ENCODE measurements at places on chromosomes 7 and 10.

- DNase-seq: no peak
Measured at GRCh38 chr7:132650498-132650897, 74.2 kb upstream of the PLXNA4 start.

DNA sequence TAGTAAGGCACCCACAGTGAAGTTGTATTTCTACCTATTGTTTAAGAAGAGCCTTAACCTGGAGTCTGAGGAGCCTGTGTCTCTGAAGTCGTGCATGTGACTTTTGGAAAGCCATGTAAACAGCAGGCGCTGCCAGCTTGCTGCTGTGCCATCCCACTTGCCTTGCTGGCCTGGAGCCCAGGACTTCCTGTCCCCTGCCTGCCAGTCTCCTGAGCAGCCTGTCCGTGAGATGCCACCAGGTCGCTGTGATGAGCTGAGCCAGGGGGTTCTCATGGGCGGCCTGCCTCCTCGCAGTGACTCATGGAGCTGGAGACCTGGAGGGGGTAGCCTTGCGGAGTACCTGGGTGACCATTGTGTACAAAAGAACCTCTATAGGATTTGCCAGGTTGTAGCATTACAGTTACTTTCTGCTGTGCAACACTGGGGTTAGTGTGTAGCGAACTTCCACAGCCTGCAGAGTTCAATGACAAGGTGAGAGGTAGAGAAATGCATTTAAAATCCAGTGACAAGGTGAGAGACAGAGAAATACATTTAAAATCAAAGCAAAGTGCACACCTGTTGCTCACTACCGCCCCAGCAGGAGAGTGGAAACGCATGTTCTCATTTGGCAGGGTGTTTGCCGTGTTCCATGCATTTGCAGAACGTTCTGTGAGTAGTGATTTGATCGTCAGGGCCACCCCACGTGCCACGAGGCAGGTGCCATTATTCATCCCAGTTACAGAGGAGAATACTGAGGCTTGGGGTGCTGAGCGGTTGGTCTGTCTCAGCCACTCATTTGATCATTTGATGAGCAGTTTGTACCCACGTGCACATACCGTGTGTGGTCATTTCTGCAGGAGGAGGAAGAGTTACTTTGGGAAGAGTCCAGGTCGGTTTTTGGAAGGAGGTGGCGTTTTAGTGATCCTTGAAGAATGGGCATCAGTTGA lies 36.6 kb upstream of the BHLHA15 start:
- DNase-seq: no peak

DNA sequence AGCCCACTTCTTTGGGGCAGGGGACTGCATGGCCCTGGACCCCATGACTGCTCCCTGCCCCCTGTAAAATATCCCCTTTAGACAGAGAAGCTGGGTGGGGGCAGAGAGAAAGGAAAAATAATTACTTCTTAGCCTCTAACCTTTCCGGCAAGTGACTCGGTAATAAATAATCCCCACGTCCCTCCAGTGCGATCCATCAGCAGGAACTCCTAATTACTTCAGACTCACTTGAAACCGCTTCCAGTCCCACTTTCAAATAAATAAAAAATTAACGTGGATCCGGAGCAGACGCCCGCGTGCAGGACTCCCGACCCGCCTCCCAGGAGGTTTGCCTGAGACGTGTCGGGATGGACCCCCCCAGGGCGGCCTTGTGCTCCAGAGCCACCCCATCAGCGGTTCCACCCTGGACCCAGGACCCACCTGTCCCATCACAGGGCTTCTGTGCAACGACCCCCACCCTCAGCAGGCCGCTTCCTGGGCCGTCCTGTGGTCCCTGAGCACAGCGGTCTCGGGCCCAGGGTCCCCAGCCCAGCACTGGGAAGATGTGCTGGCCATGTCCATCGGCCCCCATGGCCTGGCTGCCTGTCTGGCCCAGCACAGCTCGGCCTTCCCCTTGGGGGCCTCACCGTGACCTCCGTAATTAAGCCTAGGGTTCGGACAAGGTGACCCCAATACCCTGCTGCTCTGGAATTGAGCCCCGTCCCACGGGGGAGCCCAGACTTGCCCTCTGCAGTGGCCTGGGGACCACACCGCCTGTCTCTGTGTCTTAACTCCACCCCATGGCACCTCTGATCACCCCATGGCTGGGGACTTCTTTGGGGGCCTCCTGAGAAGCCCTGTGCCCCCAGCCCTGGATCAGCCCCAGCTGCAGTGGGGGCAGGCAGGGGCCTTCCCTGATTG lies 108.0 kb downstream of the UNCX start:
- no peak for DNase-seq

DNA sequence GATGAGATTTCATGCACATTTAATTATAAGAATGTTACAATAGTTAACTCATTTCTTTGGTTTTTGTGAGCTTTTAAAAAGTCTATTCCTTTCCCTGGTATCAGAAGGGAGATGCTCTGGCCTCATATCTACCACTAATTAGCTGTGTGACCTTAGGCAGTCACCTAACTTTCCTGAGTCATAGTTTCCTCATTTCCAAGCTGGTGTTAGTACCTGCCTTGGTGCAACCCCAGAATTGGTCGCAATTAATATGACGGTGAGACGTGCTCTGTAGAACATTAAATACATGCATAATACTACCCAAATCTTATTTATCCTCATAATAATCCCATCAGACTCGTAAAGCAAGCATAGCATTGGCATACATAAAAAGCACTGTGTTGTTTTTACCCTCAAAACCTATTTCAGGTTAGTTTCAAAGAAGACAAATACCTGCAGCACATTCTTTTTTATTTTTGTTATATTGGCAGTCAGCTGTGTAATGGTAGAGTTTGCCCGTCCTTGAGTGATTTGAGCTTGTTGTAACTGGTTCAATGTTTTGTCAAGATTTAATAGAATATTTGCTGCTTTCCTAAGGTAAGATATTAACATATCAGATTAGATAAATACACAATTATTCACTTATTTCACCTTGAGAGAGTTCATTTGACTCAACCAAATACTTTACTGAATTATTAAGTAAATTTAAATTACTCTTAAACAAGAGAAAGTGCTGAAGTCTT lies 31.0 kb upstream of the LAMB1 start:
- DNase-seq: no peak

- DNase-seq: no peak
Measured at GRCh38 chr7:70775570-70776156, 356.3 kb upstream of the GALNT17 start.

- no peak for DNase-seq
Measured at GRCh38 chr10:62992145-62992721, 140.9 kb upstream of the NRBF2 start.

GRCh38 chr10:85666987-85667386 lies 699.6 kb downstream of the GRID1 start:
- DNase-seq: no peak

GRCh38 chr7:1025743-1026581 lies 18.4 kb upstream of the GPR146 start:
- no peak for DNase-seq

DNA sequence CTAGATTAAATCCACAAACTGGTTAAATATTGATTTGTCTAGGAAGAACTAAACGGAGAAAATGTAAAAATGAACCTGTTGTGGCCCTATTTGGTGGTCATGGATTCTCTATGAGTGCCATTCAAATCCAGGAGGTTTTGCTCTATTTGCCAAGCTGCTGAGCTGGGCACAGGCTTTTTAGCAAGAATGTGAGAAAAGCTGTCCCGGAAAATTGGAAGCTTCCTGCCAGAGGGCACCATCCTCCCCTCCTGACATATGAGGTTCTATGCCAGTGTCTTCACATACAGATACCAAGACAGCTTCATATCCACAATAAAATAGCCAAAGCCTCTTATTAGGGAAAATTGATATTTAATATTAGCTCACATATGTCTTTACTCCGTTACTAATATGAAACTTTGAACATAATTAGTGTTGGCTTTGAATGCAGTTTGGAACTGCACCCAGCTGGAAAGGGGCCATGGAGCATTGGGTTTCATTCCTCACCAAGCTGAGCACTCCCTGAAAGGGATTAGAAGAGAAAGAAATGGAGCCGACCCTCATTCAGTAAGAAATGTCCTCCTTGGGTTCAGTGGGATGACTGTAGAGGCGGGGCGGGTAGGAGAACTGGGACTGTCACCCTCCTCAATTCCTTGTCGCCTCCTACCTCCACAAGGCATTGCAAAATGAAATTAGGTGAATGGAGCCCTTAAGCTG lies 47.8 kb downstream of the NRCAM start:
- no peak for DNase-seq

- DNase-seq: no peak
Measured at GRCh38 chr10:84405662-84406061, 77.3 kb downstream of the CCSER2 start.

- no peak for DNase-seq
Measured at GRCh38 chr7:132240821-132241422, 335.3 kb downstream of the PLXNA4 start.

DNA sequence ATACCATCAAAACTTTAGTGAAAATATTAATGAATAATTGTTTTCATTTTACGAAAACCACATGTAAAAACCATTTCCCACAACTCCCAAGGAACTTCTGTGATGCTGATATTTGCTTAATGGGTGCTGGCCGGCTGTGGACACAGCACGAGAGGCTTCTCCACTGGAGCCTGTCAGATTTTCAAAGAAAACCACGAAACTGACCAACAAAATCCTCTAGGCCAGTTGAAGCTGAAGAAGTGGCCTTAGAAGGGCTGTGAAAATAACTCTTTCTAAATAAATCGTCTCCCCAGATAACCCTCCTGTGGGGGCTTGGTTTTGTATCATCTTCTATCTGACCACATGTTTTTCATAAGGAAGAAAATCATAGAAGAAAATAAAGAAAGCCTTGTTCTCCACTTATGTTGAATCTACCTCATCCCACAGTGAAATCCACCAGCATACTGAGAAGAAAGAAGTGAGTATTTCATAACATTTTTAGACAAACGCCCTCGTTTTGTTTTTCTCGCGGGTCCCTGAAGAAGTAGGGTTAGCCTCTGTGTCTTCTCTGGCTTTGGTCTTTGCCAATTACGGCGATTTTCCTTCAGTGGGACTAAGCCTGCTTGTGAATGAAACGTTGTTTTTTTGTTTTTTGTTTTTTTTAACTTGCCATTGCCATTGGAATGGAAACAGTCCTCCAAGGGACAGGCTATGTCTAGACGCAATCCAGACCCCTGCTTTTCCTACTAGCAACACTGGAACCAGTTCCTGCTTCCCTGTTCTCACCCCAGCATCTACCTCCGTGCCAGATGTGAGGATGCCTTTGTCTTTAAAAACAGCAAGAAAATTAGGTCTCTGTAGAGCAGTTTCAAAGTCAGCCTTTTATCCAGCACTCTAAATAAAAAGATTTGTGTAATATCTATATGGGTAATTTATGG lies 123.9 kb downstream of the ADAM12 start:
- DNase-seq: no peak

DNA sequence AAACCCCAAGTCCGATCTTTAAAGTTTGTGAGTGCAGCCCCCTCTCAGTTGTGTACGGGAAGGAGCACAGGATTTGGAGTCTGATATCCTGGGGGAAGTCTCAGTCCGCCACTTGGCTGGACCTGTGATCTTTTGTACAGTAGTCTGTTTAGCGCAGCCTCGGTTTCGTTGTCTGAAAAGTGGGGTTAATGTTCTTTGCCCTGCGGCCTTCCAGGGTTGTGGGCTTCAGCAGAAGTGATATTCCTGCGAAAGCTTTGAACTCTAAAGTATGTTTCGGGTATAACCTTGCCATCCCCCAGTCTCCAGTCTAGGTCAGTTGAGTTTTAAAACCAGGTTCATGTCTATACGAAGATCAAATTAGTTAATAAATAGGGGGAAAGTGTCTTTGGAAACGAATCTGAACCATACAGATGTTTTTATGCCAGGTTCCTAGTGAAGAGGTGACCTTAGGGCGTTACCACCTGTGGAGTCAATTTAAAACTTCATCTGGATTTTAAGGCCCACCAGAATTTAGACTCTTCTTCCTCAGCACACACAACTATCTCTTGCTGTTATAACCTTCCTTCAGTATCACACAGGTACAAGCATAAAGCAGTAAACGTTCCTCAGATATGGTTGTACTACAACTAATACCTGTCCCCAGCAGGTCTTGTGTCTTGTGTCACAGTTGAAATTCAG lies 904 bp downstream of the R3HCC1L start:
- DNase-seq: no peak

- DNase-seq: no peak
Measured at GRCh38 chr10:110005719-110006118, 2.1 kb upstream of the ADD3 start.

DNA sequence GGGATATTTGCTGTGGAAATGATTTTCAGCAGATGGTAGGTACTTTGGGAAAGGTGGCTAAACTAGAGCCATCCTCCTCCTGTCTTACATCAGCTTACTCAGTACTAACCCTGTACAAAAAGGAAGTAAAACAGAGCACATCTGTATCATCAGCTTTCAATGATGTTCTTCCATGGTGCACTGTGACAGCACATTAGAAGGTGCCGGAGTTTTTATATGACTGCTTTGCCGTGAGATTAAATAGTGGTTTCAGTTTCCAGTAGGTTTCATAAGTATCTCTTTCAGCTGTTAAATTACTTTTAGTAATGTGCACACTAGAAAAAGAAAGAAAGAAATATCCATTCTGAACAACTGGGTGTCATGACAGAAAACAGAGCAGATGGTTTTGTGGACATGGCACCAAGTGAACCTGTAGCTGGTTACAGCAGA lies 86.5 kb downstream of the ARID5B start:
- DNase-seq: peak; percentile 24

GRCh38 chr10:60848126-60848525 lies 69.8 kb downstream of the CDK1 start:
- DNase-seq: no peak

GRCh38 chr10:114609518-114610426 lies 48.3 kb downstream of the ABLIM1 start:
- DNase-seq: no peak

DNA sequence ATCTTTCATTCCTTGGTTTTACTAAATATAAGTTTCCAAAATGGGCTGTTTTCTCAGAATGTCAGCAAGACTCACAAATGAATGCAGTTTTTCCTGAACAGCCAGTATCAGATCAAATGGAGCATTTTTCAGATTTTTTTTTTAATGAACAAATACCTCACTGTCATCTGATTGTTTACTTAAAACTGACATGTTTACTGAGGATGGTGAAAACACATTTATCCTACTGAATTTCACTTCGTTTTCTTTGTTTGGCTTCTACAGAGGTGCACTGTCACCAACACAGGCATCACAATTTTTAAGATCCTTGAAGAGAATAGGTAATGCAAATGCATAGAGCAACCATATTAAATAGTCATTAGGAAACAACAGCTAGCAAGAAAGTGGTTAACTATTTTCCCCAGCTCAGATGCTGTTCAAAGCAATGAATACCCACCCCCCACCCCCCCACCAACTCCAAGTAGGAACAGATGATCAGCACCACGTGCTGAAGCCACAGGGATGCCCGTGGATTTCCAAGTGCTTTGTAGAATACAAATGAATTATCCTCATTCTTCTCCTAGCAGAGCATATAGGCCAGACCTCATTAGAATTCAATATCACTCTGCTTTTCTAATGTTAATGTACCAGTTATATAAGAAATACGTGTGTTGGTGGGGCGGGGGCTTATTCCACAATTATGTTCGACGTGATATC lies 205.9 kb downstream of the SKAP2 start:
- no peak for DNase-seq

Measured in stimulated activated CD4-positive, alpha-beta T cell treated with anti-CD3 and anti-CD28 coated beads, Interleukin-1b, Interleukin-23, amount 100 ng/mL, for 4 hours (primary cell).